ENCODE measurements at places on chromosomes 2 and 18.

- DNase-seq: no peak
Measured at GRCh38 chr18:68397241-68398035, 317.5 kb downstream of the TMX3 start.

- peak; percentile 72 for DNase-seq
Measured at GRCh38 chr2:44244135-44244871, 31.0 kb upstream of the SLC3A1 start.

- no peak for DNase-seq
Measured at GRCh38 chr2:205367331-205367935, 314.9 kb upstream of the NRP2 start.

- DNase-seq: peak; percentile 85
Measured at GRCh38 chr2:160952464-160953254, 207.6 kb upstream of the TANK start.

DNA sequence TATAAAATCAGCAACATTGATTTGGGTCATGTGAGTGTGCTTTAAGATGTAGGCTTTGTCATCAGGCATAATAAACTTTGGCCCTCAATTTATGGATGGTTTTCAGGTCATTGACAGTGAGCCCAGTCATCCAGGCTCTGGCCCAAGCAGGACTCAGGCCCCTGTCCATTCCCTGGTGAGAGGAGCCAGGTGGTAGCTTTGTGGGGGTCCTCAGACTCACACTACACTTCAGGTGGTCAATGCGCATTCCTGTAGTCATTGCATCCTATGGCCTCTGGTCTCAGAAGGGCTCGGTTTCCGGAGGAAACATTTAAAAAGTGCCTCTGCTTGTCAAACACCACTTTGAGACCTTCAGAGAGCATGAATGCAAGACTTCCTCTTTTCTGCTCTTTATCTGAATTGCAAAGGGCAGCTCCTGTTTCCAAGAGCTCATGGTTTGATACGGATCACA lies 20.2 kb downstream of the LGALSL start:
- no peak for DNase-seq

DNA sequence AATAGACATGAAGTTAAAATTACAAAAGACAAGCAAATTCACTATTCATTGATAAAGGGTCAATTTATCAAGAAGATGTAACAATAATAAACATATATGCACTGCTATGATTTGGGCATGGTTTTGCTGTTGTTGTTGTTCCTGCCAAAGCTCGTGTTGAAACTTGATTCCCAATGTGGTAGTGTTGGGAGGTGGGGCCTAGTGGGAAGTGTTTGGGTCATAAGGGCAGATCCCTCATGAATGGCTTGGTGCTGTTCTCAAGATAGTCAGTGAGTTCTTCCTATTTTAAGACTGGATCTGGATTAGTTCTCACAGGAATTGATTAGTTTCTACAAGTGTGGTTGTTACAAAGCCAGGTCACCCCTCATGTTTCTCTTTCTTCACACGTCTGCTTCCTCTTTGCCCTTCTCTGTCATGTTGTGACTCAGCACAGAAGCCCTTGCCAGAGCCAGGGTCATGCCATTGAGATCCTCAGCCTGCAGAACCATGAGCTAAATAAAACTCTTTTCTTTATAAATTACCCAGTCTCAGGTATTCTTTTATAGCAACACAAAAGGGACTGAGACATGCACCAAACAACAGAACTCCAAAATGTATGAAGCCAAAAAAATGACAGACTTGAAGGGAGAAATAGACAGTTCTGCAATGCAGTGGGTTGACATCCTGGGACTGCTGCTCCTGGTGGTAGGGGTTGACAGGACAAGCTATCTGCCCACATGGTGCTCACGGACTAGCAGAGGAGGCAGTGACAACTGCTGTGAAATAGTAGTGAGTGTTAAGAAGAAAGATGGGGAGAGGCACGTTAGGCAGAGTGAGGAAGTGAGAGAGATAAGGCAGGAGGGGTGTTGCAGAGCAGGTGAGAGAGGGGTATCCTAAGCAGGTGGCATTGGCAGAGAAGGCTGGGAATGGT lies 18.6 kb upstream of the SKA1 start:
- no peak for DNase-seq

DNA sequence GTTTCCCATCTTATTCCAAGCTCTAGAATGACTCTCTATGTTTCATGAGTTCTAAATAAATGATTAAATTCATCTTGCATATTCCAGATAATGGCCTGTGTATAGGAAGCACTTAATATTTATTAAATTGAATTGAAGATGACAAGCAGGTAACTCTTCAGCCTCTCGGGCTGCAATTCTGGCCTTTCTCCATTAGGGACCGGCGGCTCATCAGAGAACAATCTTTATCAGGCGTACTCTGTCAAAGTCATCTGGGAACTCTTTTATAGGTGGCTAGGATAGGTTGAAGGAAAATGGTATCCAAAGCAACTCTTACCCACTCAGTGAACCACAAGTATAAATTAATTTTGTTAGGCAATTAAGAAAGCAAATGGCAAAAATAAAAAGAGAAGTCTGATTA lies 308.5 kb downstream of the NOL4 start:
- DNase-seq: no peak

DNA sequence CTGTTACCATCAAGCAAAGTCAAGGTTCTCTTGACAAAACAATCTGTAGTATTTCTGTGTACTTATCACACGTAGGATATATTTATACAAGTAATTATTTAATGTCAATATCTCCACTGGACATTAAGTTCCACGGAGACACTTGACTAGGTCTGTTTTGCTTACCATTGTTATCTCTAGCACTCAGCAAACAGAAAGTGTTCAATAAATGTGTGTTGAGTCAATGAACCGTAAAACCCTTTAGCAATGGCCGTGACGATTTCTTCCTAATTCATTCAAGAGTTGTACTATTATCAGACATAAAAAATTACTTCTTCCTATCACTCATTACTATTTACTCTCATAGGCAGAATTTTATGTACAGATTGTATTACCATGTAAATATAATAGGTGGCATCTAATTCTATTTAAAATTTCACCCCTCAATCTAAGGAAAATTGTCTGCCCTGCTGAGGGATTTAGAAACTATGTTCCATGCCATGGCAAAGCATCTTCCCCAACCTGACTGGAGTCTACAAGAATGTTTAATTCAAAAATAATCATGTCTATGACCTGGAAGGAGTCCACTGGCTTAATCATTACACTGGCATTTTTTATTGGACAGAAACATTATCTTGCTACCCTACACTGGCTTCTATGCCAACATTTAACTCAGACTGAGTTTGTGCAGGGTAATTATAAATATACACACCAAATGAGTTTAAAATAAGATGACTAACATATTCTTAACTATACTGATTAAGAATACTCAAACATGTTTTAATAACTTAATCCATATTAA lies 301.9 kb downstream of the ZEB2 start:
- no peak for DNase-seq

GRCh38 chr2:7007846-7008741 lies 90.9 kb downstream of the RNF144A start:
- DNase-seq: peak; percentile 93

DNA sequence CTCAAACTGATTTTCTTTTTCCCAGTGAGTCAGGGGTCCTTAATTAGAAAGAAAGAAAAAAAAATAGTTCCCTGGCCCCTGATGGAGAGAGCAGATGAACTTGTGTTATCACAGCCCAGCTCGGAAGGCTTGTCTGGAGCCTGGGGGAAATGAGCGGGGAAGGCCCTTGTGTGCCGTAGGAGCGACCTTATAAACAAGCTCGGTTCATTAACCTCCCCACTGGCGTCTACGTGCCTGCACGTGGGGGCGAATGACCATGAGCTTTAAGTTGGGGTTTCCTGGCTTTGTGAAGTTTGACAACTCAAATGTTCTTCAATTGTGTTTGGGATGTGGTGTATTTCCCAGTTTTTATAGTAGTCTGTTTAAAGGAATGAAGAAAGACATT lies 69.5 kb downstream of the EPAS1 start:
- DNase-seq: no peak

GRCh38 chr2:12270876-12271588 lies 445.7 kb upstream of the TRIB2 start:
- no peak for DNase-seq

DNA sequence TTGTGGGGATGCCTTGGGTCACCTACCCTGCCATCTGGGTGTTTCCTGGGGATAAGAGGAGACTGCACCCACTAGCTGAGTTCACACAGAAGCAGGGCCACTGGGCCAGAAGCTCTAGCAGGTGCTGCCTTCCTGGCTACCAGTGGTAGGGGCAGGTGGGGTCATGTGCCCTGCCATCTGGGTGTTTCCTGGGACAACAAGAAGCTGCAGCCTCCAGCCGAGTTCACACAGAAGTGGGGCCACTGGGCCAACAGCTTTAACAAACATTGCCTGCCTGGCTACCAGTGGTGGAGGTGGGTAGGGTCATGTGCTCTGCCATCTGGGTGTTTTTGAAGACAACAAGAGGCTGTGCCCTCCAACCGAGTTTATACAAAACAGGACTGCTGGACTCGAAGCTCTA lies 282.2 kb upstream of the SYT4 start:
- no peak for DNase-seq

GRCh38 chr2:71536226-71536671 lies 82.9 kb downstream of the DYSF start:
- DNase-seq: peak; percentile 38

DNA sequence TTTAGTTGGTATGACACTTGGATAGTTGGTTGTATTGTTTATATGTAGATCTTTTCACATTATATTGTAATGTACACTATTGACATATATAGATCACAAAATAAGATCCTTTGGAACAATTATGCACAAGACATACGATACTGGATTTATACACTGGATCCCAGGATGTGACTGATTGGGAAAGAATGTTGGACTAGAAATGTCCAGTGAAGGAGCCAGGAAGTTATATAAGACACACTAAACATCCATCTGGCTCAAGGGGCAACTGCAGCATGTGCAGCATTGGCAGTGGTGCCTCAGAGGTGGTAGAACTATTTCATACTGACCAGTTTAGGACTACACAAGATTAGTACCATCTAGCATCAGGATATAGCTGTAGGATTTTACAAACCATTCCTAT lies 104.9 kb downstream of the TRABD2A start:
- DNase-seq: no peak

- DNase-seq: peak; percentile 36
Measured at GRCh38 chr2:98483257-98483861, 38.7 kb downstream of the INPP4A start.

DNA sequence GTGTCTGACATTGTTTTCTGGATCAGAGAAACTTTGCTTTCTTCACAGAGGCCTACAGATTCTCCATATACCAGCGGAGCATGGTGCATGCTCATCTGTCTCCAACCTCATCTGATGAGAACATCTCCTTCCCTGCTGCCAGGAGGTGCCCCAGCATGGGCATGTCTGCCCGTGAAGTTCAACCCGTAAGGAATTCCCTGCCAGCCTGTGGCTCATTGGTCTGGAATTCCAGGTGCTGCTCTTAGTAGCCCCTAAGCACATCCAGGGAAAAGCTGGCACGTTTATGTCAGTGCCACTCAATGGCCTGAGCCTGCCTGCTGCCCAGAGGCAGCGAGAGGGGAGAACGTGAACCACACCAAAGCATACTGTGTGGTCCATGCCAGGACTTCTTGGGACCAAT lies 1.7 kb upstream of the SP100 start:
- DNase-seq: no peak

- DNase-seq: no peak
Measured at GRCh38 chr2:72999729-73000725, 71.5 kb downstream of the SFXN5 start.

DNA sequence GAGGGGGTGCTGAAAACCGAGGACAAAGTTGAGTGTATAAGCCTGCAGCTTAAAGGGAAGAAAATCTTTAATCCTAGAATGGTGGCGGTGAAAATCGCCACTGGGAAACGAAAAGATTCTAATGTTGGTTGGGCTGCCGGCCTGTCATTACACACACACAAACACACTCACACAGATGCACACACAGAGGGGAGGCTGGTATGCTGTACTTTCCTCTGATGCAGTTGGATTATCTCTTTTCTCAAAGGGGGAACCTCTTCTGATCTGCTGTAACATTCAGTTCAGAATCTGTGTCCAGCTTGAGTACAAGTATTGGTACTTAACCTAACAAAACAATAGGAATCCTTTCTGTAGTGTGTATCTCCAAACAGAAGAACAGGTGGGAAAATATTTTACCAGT lies 39.0 kb downstream of the ANXA4 start:
- DNase-seq: no peak

DNA sequence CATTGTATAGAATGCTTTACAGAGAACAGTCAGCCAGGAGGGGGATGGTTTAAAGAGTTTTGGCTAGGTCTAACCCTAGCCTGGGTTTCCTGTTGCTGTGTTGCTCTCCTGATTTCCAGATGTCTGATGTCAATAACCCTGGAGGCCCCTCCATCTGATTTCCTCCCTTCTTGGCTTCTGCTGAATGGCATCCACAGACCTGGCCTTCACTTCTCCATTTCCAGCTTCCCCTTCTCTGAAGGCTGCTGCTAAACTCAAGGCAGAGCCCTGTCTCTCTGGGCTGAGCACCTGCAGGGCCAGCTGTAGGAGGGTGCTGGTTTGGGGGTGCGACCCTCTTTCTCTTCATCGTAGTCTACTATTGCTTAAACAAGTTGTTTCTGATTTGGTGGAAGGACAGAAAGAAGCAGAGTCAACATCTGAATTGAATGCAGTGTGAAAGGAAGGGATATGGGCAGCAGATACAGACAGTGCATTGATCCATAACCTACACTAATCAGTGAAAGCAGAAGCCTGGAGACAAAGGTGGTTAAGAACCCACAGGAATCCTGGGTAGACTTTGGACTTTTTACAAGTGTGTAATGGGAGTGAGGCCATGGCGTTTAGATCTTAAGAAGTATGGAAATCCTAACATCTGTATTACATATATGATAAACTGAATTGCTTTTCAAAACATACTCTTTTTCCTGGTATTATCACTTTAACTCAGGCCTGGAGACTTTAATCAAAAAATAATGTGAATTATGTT lies 153.6 kb downstream of the HRH4 start:
- DNase-seq: no peak

GRCh38 chr2:39390216-39390615 lies 46.9 kb downstream of the MAP4K3 start:
- no peak for DNase-seq

DNA sequence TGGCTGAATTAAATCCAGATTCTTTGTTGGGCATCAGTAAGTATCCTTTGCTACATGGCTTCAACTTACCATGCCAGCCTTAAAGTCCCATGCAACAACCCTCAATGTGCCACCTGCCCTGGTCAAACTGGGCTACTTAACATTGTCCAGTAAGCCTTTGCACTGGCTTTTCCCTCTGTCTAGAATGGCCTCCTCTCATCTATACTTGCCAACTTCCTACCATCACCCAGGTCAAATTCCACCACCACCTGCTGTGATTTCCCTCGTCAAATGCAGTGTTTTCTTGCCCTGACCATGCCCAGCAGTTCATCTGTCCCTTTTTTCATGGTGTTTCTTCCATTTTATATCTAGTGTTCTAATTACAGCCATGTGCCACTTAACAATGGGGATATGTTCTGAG lies 5.7 kb downstream of the KLHL23 start:
- DNase-seq: no peak

All from sigmoid colon (tissue), 7 donors.